ENCODE measurements at places on chromosomes 16 and 17.

- no peak for DNase-seq
Observed at GRCh38 chr17:71024969-71025368, 855.6 kb downstream of the KCNJ2 start.

DNA sequence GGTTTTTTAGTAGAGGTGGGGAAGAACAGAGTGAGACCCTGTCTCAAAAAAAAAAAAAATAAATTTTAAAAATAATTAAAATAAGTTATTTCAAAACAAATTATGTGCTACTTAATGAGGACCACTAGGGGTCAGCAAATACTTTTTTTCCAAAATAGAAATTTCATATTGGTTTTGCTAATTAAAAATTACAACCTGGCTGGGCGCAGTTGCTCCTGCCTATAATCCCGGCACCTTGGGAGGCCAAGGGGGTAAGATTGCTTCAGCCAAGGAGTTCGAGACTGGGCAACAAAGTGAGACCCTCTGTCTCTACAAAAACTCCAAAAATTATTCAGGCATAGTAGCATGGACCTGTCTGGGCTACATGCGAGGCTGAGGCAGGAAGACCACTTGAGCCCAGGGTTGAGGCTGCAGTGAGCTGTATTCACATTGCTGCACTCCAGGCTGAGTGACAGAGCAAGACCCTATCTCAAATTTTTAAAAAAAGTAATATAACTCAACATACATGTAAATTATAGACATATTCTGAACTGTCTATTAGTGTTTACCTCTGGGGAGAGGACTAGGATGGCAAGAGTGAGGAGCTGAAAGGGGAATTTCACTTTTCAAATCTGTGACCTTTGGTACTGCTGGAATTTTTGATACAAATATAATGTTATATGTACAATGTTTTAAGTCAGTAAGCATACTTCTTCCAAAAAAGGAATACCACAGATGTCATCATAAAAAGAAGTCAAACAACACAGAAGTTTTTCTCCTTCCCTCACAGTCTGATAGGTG is 8.1 kb downstream of the MEIOB start:
- peak; percentile 68 for DNase-seq

- DNase-seq = no peak
Observed at GRCh38 chr17:40190197-40191021, 13.1 kb downstream of the RAPGEFL1 start.

DNA sequence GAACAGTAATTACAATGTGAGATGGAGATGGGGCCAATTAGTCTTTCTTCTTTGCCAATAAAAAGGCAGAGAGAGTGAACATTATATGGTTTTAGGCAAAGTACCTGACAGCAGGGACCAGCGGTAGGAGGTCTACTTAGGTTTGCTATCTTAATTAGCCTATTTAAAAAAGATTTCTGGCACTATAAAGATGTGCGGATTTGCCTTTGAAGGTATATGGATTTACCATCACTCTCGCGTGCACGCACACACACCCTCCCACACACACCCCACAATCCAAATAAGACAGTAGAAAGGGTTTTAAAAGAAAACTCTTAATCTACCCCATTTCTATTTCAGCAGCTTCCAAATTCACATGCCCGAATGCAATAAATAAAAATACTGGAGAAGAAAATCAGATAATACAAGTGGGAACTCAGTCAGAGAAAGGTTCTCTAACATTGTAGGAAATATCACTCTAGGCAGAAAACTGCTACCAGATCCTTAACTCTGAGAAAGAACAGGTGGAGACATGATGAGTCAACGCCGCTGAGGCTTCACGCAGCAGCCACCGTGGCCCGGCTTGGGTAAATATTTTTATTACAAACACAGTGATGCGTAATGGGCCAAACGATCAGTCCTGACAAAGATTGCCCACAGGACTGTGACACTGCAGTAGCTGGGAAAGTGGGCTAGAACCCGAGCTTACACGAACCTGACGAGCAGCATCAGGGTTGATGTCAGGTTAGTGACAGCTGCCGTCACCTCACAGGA is 66.6 kb upstream of the AXIN2 start:
- DNase-seq = peak; percentile 78

DNA sequence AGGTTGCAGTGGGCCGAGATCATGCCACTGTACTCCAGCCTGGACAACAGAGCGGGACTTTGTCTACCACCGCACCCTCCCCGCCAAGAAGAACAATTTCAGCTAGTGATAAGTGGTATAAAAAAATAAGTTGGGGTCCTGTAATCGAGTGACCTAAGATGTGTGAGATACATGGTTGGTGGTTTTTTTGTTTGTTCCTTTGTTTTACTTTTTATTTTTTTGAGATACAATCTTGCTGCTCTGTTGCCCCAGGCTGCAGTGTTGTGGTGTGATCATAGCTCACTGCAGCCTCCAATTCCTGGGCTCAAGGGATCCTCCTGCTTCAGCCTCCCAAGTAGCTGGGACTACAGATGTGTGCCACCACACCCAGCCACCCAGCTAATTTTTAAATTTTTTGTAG is 58.7 kb downstream of the PITPNC1 start:
- no peak for DNase-seq

DNA sequence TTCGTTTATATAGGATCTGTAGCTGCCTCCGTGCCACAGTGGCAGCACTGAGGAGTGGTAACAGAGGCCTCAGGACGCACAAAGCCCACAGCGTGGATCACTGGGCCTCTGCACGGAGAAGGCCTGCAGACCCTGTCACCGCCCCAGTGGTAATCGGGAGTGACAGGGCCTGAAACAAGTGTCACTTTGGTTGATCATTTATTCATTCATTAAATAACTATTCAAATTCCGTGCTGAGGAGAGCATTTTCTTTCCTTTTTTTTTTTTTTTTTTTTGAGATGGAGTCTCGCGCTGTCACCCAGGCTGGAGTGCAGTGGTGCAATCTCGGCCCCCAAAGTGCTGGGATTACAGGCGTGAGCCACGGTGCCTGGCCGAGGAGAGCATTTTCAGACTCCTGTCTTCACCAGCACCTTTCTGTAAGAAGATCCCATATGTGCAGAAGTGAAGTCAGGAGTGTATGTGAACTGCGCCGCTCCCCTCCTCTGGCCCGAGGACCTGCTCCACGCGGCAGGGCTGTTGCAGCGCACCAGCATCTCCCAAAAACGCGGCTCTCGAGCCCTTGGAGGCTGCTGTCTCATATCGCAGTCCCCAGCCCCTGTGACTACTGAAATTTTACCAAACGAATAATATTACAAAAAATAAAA is 44.9 kb upstream of the TRAP1 start:
- DNase-seq = no peak

DNA sequence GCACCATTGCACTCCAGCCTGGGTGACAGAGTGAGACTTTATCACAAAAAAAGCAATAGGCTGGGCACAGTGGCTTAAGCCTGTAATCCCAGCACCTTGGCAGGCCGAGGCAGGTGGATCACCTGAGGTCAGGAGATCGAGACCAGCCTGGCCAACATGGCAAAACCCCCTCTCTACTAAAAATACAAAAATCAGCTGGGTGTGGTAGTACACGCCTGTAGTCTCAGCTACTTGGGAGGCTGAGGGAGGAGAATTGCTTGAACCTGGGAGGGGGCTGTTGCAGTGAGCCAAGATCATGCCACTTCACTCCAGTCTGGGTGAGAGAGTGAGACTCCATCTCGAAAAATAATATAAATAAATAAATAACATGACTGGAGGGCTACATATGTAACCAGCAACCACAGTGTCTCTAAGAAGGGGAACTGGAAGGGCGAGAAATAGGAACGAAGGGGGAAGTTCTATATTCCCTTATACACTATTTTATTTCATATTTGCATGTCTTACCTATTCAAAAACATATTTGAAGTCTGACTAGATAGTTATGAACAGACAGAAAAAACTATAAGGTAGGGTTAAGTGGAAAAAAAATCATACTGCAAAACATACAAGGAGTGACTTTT is 25.9 kb downstream of the MYH11 start:
- DNase-seq = no peak

GRCh38 chr16:30949650-30950515 is 1.0 kb downstream of the ORAI3 start:
- peak; percentile 75 for DNase-seq

DNA sequence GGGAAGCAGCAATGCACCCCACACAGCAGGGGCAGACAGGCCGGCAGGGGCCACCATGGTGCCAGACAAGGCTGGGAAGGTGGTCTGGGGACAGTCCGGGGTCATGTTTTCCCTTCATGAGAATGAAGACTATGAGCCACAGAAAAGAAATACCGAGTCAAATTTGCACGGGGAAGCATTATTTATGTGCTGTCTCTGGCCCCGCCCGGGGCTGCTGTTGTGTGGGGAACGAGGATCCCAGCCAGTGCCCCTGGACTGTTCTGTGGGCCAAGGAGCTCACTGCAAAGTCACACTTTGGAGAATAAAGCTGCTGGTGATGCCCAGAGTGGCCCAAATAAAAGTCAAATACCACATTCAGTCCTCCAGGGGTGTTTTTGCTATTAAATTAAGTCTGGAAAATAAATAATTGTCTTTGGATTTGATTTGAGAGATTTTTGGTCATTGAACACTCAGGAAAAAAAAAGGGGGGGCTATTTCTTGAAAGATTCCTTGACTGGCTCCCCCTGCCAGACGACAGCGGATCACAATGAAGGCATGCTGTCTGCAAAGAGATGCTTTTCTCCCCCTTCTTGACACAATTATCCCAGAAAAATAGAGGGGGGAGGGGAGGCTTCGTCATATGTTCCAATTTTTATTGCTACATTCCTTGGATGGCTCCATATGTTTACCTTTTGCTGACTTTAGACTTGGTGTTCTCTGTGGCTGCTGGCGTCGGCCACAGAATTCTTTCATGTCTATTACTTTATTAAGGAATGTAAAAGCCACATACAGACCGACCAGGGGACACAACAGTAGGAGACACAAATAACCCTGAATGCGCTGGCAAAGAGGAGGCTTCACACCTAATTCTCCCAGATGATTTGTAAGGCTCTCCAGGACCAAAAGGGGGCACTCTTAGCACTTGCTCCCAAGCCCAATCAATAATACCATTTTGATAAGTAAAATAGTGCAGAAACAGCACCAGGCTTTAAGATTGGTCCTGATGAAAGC is 27.1 kb upstream of the ANKFN1 start:
- DNase-seq = peak; percentile 61

DNA sequence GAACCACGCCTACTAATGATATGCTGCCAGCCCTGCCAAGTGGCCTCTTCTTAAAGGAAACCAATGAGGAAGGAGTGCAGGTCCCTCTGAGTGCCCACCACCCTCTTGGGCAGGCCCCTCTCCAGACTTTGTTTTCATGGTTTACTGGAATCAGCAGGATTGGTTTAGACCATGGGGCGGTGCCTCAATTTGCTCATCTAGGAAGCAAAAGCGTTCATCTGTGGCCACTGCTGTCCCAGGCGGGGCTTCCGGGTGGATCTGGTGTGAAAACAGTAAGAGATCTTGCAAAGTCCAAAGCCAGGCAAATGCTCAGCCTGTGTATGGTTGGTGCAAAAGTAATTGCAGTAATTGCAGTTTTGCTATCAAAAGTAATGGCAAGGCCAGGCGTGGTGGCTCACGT is 71.3 kb downstream of the AMFR start:
- no peak for DNase-seq

GRCh38 chr17:28500712-28501379 is 5.3 kb upstream of the FOXN1 start:
- no peak for DNase-seq

GRCh38 chr16:10514369-10515055 is 65.9 kb downstream of the EMP2 start:
- peak; percentile 85 for DNase-seq

DNA sequence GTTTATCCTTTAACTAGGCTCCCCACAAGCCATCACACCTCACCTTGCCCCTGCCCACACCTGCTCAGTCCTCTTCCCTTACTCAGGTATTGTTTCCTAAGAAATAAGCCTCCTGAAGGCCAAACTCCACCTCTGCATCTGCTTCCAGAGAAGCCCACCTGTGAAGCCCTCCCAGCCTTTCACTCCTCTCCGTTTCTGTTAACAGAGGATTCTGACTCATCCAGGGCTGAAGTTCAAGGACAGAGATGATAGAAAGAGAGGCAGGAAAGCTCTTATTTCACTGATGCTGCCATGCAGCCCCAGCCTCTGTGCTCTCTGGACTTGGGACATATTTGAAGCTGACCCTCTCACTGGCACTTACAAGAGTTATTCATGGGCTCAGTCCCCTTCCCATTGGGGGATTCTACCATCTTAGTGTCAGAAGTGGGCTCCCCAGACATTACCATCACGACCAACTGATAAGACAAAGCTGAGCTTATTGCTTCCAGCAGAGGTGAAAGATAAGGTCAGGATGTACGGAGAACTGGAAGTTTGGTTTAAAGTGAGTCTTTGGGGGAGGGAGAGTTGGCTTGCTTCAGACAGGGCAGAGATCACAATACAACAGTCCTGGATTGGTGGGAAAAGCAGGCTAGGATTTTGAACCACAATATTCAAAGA is 35.3 kb upstream of the XYLT2 start:
- no peak for DNase-seq

GRCh38 chr16:4743226-4743878 is 9.0 kb downstream of the DNAAF8 start:
- DNase-seq = no peak

GRCh38 chr17:30376621-30377452 is 1.9 kb upstream of the CPD start:
- DNase-seq = peak; percentile 93

DNA sequence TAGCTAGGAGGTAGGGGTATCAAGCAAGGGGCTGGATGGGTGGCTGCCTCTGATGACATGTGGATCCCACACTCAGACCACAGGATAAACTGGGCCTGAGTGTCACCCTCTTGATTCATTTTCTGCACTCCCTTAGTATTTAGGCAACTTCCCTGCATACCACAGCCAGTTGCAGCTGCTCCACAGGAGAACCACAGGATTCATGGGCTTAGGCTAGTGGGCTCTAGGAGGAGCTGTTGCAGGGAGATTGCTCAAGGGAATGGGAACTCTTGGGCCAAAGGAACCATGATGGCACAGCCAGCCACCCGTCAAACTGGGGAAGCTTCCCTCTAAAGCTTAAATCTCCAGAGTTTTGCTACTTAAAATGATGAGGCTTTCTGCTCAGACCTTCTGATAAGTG is 269.7 kb upstream of the ASIC2 start:
- no peak for DNase-seq

DNA sequence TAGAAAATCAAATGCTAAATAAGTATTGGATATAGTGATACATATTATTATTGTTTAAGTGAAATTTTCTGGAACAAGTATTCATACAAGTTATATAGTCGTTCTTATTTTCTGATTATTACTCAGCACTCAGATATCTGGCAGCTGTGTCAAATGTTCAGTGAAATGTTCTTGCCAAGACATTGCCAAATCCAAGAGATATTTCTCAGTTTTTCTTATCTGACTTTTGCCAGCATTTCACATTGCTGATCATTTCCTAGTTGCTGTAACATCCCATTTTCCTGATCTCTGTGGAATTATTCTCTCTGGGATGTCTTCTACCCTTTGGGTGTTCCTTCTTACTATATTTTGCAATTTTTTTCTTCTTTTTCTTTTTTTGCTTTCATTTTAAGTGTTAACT is 262.3 kb downstream of the KIF2B start:
- peak; percentile 39 for DNase-seq
